ENCODE measurements at places on chromosomes 4 and X. TPM values are rescaled to one million over a fixed set of nuclear protein-coding genes. Genes with fewer than 3 reads are reported as not detected.

The FRMD7 gene
- total RNA-seq = not detected

The AADAT gene
- 1.4 TPM for total RNA-seq

The SLC9B2 gene
- total RNA-seq = 3.3 TPM

The FREM3 gene
- not detected for total RNA-seq

The SMIM14 gene
- total RNA-seq = 11.0 TPM

The SYN1 gene
- total RNA-seq = 11.1 TPM

The CLIC2 gene
- total RNA-seq = 17.0 TPM

The ARL13A gene
- total RNA-seq = not detected

The SLC6A8 gene
- total RNA-seq = 178 TPM

The CYSLTR1 gene
- 0.92 TPM for total RNA-seq

The SMIM43 gene
- not detected for total RNA-seq

The TMEM187 gene
- total RNA-seq = 6.9 TPM

The DRD5 gene
- total RNA-seq = not detected

The IL3RA gene
- 8.1 TPM for total RNA-seq

The CENPVL1 gene
- not detected for total RNA-seq

The FAM9B gene
- total RNA-seq = not detected

The SHROOM3 gene
- total RNA-seq = 15.2 TPM

The RBM46 gene
- not detected for total RNA-seq

The CCNA2 gene
- total RNA-seq = 1.2 TPM

The RENBP gene
- 8.8 TPM for total RNA-seq

The ANOS1 gene
- 4.9 TPM for total RNA-seq

The MAOA gene
- 102 TPM for total RNA-seq

The NEUROG2 gene
- not detected for total RNA-seq

The COL4A6 gene
- 8.3 TPM for total RNA-seq

The NALF2 gene
- 41.1 TPM for total RNA-seq

The AMOT gene
- 9.9 TPM for total RNA-seq

The DGKK gene
- not detected for total RNA-seq

The SAGE1 gene
- not detected for total RNA-seq

The FAM47E gene
- total RNA-seq = 2.4 TPM

The RHOXF1 gene
- not detected for total RNA-seq

The GPR119 gene
- not detected for total RNA-seq

The TCEAL5 gene
- total RNA-seq = not detected

The TEX13B gene
- not detected for total RNA-seq

The SHISA3 gene
- total RNA-seq = 5.5 TPM

The PCDH11X gene
- total RNA-seq = 0.05 TPM

The TMEM31 gene
- total RNA-seq = not detected

The RPA4 gene
- total RNA-seq = 0.19 TPM

Measured in Right ventricle myocardium inferior (tissue), 1 donor.